ENCODE measurements at places on chromosomes 12 and 14.

DNA sequence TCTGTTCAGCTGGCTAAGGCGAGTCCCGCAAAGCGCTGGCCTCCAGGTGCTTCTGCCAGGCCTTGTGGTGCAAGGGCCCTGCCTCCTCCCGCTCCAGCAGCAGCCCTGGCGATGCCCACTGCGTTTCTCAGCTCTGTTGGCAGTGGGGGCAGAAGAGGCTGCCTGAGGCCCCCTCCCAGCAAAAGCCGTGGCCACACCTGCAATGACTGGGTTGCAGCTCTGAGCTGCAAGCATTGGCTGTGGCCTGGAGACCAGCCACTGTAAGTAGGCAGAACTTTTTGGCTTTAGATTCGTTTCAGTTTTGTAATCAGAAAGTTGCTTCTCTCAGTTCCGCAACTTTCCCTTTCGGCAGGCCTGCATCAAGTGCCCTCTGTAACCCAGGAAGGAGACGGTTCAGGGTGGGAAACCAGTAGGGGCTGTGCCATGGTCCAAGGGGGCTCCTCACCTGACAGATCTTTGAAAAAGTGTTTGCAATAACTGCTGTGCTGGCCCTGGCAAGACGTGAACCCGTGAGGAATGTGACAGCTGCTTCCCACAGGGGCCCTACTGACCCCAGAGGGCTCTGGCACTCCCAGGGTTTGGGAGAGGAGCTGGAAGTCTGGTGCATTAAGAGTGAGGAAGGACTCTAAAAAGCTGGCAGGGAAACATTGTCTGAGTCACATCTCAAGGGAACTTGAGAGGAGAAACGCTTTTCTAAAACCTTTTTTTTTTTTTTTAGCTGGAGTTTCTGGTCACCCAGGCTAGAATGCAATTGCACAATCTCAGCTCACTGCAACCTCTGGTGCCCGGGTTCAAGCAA, 54.5 kb upstream of the MAX start:
- DNase-seq: no peak

DNA sequence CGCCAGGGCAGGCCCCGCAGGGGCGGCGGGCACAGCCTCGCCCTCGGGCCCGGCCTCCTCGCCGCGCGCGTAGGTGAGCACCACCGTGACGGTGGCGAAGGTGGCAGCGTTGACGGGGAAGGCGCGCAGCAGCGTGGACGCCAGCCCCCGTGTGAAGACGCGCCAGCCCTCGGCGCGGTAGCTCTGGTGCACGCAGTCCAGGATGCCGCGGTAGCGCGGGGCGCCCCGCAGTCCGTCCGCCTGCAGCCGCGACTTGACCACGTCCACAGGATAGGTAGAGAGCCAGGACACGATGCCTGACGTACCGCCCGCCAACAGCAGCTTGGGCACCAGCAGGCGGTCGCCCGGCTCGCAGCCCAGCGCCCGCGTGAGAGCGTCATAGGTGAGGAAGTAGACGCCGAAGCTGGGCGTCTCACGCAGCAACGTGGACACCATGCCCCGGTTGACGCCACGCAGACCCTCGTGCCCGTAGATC, 13.9 kb downstream of the SLC25A29 start:
- DNase-seq: no peak

DNA sequence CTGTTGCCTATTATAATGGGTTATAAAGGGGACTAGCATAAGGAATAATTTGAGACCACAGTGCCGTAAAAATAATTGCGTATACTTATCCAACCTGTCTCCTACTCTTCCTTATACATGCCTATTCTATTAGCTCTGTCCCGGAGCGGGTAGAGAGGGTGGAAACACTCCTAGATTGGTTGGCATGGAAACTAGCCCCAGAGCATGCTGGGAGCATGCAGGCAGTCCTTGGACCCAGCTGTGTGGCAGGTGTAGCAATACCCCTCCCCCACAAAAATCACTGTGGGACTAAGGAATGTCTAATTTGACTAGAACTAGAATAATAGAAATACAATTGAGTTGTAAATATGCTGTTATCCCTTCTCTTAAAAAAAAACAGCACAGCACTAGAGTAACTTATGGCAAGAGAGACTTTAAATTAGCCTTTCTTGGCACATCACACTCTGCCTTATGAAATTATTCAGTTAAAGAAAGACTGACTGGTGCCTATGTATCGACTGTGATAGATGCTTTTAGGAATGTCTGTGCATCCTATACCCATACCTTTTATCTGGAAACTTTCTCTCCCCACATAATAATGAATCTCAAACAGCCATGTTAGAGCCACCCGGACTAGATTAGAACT, 244.0 kb upstream of the DAAM1 start:
- no peak for DNase-seq

DNA sequence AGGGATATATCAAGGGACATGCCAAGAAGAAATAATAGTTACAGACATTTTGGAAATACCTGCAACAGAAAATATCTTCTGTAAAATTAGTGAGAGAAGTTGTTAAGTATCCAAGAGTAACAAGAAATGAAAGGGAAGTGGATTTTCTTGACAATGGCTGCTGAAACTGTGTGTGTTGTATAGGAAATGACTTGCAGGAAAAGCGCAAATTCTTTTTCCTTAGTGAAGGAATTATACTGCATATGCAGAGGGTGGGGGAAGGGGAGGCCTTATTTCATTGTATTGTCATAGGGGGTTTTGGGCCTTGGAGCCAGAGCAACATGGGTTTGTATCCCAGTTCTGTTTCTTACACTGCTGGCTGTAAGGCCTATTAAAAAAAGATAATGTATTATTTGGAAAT, 84.4 kb upstream of the DDHD1 start:
- DNase-seq: no peak

DNA sequence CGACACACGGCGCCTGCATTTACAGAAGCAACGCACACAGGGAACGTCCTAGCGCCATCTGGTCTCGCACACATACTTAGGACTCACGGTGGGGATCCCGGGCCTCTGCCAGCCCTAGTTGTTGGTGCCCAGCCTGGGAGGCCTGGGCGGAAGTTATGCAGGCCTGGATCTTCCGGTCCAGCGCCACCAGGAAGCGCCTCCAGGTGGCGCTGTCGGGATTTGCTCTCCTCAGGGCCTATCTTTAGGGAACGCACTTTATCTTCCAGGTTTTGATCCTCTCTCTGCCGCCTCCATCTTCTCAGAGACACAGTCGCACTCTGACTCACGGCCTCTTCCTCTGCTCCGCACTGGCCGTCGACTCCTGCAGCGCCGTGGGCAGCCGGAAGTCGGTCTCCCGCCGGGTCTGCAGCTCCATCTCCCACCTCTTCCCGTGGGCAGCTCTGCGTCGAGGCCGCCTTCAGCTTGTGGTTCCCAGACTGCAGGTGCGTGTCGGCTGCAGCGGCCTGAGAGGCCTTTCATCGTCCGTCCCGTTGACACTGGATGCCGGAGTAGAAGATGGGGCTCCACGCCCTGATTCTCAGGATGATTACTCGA, 760.4 kb downstream of the TMEM121 start:
- DNase-seq: peak; percentile 35
